NCI-H2081 treated with DMSO at 0.1 percent for 48 hours (cell line): ENCODE measurements at places on chromosomes 12 and 14.

- DNase-seq: peak; percentile 42
Measured at GRCh38 chr14:105171004-105171673, 2.6 kb upstream of the JAG2 start.

GRCh38 chr14:24213866-24214662 is 776 bp upstream of the CHMP4A start:
- DNase-seq: no peak

GRCh38 chr12:85283560-85283959 is 3.5 kb downstream of the ALX1 start:
- no peak for DNase-seq

GRCh38 chr14:22218728-22219127 is 370.3 kb downstream of the DAD1 start:
- no peak for DNase-seq

- DNase-seq: no peak
Measured at GRCh38 chr12:98149691-98150210, 365.6 kb upstream of the TMPO start.

GRCh38 chr14:23117371-23118020 is 1.6 kb downstream of the CEBPE start:
- DNase-seq: no peak

DNA sequence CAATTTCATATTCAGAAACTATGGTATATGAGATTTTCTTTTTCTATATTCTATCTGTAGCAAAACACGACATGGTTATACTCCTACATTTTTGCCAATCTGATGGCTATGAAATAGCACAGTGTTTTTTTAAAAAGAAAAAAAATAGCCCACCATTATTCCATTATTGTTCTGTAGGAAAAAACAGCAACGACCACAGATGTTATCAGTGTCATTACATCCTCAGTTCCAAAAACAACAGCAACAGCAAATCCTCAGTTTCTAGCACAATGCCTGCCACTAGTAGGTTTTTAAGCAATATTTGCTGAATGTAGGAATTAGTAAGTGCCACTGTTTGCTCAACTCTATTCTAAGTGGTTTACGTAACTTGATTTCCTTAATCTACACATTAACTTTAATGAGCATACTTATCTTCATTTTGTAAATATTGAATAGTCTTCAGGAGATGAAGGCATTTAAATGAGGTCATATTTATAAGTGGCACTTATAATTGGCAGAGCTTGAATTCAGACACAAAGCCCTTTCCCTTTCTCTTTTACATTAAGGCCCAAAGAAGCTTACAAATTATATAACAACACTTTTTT is 8.3 kb downstream of the RNASE6 start:
- DNase-seq: no peak

DNA sequence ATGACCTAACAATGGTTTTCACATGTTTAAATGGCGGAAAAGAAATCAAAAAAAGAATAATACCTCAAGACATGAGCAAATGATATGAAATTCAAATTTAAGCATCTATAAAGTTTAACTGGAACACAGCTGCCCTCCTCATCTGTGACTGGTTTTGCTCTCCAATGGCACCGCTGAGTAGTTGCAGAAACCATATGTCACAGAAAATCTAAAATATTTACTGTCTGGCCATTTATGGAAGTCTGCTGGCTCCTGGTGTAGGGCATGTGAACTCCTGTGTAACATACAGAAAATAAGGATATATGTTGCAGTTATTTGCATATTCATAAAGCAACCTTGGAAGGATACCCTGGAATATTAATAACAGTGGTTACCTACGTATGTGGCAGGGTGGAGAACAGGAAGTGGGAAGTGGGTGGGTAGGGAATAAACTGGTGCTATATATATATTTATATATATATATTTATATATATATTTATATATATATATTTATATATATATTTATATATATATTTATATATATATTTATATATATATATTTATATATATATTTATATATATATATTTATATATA is 48.4 kb downstream of the LTBP2 start:
- DNase-seq: no peak

- no peak for DNase-seq
Measured at GRCh38 chr14:91889477-91890211, 22.3 kb upstream of the TC2N start.

GRCh38 chr14:104421892-104422828 is 157.4 kb upstream of the C14orf180 start:
- DNase-seq: no peak

DNA sequence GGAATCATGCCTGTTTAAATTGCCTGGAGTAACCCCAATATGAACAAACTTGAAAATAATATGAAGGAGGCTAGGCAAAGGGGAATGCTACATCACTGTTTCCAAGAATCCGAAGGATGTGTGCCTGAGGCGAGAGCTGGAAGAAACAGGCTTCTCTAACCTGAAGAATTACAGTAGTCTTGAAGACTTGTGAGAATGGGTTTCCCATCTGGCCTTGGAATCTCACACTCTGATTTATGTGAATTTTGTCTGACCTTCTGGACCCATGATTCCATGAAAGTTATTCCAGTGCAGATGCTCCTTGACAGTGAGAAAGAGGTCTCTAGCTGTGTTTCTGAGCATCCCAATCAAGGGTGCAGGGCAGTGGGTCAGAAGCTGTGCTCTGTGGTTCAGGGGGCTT is 122.1 kb upstream of the PARP11 start:
- no peak for DNase-seq

GRCh38 chr14:44791730-44792129 is 170.0 kb downstream of the KLHL28 start:
- no peak for DNase-seq

DNA sequence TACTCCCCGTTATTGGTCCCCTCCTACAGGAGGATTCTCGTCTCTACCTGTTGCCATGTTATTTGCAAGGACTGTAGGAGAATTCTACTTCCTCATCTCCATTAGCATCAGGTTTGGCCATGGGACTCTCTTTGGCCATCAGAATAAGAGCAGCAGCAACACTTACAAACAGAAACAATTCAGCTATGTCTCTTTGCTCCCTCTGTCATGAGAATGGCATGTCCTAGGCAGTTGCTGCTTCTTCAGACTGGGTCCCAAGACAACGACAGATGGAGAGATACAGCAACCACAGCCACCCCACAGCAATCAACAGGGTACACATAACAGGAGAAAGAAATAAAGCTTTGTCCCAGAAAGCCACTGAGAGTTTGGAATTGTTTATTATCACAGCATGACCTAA is 19.7 kb downstream of the SLC41A2 start:
- DNase-seq: no peak

DNA sequence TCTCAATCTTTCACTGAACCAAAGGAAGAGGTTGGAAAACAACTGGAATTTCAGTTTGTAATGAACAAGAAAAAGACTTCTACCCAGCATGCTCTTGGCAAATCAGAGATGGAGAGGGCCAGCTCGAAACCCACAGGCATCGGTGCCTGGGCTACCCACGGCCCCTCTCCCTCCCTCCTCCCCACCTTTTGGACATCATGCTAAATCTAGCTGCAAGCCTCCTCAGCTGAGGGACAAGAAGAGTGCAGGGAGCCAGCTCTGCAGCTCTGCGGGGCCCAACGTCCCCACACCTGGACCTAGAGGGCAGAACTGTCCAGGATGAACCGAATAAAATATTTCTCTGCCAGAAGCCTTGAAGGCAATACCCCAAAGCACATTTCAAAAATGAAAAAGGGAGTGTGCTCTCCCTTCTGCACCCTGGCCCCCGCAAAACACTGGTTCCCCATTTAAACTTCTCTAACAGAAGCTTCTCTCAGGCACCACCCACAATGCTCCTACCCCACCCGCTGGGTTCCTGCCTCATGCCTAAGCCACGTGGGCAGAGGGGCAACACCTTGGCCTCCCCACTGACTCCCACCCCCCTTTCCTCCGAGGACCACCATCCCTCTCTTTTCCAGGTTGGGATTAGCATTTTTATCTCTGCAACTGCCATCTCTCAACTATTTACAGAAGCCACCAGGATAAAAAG is 8.2 kb downstream of the CAMKK2 start:
- DNase-seq: no peak

GRCh38 chr14:71346685-71347084 is 439.4 kb downstream of the PCNX1 start:
- DNase-seq: no peak

DNA sequence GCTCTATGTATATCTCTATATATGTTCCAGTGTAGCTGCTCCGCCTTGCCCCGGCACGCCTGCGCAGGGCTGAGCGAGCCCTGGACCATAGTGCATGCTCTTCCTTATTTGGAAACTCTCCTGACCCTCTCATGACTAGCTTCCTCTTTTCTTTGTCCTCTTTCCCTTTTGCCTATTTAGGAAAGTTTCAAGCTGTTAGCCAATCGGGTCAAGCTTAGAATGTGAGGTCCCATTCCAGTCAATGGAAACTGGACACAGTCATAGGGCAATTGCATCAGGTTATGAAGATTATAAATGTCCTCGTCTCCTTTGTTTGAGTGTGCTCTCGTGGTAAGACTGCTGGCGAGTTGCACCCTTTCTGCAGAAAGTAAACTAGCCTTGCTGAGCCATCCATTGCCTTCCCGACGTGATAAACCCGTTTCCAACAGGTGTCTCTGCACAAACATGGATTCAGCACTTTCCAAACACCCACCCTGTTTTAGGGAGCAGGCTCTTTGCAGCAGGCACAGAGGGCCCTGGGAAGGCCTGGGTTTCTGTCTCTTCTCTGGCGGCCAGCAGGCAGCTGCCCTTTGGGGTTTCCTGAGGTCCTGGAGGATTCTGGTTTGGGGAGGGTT is 30.9 kb downstream of the CCDC92 start:
- no peak for DNase-seq

- peak; percentile 34 for DNase-seq
Measured at GRCh38 chr12:105025890-105026289, 39.8 kb downstream of the NOPCHAP1 start.

DNA sequence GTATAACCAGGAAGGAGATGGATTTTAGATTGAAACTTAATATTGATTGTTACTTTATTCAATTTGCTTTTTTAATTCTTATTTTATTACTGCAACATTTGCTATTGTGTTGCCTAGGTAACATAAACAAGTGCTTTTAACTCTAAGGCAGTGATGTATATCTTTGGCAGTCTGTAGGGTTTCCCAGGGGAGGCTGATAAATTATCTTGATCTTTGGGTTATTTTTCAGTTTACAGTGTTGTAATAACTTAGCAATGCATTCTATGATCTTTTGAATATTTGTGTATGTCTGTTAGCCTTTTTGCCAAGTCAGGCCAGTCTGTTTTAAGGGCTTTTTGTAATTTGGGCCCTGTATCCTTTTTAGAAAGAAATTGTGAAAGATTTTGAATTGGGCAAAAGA is 7.8 kb upstream of the DTD2 start:
- no peak for DNase-seq

GRCh38 chr12:106897981-106898901 is 57.5 kb upstream of the TMEM263 start:
- DNase-seq: no peak

- no peak for DNase-seq
Measured at GRCh38 chr14:90349739-90350138, 18.0 kb upstream of the NRDE2 start.

- no peak for DNase-seq
Measured at GRCh38 chr14:65241125-65241752, 138.9 kb upstream of the MAX start.

DNA sequence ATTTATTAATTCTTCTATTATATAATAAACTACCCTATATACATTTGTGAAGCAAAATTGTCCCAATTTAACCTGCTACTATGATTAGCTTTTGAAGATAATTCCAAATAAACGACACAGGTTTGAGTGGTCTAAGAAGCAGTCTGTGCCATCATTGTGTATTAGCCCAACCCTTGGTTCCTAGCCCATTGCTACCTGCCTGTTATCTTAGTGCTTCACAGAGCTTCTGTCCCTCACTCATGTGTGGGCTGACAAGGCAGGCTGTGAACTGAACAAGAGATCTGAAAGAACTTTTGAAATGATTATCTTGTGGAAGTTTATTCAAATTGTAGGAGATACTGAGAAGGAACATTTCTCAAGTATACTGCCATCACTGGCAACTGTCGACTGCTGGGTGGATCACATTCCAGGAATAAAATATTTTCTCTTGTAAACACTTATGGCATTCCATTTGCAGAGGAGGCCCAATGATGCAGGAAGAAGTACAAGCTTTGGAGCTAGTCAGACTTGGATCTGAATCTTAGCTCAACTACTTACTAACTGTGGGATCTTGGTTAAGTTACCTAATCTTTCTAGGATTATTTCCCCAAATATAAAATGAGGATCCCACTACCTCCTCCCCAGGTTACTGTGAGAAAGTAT is 7.8 kb upstream of the MTERF2 start:
- no peak for DNase-seq

DNA sequence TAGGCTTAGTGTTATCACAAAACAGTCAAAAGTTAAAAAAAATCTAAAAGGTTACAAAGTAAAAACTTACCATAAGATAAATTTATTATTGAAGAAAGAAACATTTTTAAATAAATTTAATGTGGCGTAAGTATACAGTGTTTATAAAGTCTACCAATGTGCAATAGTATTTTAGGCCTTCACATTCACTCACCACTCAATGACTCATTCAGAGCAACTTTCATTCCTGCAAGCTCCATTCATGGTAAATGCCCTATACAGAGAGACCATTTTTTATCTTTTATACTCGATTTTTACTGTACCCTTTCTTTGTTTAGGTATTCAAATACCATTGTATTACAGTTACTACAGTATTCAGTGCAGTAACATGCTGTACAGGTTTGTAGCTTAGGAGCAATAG is 124.5 kb downstream of the ANO4 start:
- DNase-seq: no peak

GRCh38 chr12:128318946-128319345 is 52.0 kb downstream of the TMEM132C start:
- DNase-seq: no peak

GRCh38 chr12:88375306-88376305 is 204.7 kb downstream of the KITLG start:
- no peak for DNase-seq

DNA sequence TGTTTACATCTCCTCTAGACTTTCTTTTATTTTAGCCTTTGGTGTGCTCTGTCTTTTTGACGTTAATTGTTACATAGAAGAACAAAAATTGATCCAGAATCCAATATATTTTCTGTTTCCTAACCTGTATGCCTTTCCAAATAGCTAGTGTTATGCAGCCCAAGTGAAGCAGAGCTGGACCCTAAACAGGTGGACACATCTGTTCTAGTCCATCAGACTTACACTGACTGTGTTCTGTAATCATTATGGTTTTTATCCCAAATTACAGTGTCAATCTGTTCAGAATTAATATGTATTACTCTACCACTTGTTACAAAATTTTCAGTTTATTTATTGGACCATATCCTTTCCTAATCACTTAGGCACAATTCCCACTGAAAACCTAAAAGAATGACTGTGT is 176.8 kb upstream of the FOXG1 start:
- DNase-seq: no peak
